ENCODE measurements at places on chromosomes 3 and 15.

GRCh38 chr3:190676481-190676880, 162.6 kb downstream of the IL1RAP start:
- DNase-seq: no peak

GRCh38 chr3:111392894-111393398, 149.1 kb upstream of the CD96 start:
- no peak for DNase-seq

DNA sequence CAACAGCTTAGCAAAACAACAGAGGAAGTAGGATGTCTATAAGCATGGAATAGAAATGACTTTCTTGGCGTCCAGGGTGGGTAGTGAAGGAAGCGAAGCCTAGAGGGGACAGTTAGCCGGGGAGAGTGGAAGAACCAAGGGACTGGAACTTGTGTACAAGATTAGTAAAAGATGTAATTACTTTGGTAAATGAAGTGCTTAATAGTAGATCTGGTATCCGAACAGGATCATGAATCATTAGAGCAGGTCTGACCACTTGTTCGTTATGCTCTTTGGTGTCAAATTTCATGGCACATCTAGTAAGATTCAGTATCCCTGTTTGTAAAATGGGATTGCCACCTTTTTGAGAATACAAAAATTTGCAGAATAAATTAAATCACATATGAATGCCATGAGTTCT, 112.5 kb upstream of the MLF1 start:
- DNase-seq: no peak

DNA sequence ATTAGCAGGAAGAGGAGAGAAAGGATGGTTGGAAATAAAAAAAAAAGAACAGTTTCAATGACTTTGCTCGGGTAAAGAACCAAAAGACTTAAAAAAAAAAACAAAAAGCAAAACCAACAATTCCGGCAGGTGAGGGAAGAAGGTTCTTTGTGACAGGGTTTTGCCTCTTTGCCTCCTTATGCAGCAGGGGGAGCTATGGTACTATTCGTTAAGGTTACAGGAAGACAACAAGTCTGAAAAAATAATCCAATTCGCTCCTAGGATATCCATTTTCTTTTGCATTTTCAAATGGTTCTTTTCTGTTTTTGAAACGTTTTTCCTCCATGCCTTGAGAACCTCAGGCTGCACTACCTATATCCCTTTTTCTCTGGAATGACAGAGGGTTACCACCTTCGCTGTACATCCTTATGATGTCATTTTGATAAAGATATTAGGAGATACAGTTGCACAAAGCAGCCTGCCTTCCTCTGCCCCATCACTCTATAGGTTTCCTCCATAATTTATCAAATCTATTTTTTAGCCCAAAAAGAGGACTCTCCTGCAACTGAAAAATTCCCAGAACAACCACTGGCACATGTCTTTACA, 55.0 kb downstream of the CFAP20DC start:
- no peak for DNase-seq

DNA sequence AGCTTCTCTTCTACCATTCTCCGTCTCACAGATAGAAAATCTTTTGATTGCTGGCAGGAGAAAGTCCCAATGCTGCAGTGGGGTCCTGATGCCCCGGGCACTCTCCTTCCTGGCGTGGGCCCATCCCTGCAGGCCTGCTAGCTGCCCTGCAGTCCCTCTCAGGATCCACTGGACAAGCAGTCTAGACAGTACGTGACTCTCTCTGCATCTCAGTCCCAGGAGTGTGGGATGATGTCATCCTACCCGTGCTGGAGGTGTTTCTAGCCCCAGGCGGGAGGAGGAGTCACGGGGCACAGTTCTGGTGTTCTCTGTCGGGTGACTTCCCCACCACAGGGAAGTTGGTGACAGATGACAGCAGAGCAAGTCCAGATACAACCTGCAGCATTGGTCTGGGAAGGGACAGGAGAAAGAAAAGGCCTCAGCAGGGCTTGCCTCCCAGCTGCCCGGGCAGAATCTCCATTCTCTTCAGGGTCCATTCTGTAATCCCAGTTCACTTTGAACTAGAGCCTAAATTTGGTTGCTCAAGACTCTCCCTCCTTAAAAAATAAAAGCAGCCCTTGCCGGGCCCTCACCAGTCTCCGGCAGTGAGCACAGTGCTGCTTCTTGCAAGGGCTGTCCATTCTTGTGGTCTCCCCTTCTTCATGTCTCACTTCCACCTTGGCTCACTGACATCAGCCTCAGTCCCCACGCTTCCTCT, 30.6 kb downstream of the SLC28A1 start:
- DNase-seq: peak; percentile 46

GRCh38 chr3:25454005-25454927, 26.2 kb downstream of the RARB start:
- DNase-seq: no peak

- DNase-seq: no peak
Observed at GRCh38 chr3:32175607-32176197, 62.8 kb upstream of the CMTM8 start.

GRCh38 chr3:137709011-137709601, 55.0 kb upstream of the SOX14 start:
- DNase-seq: no peak

- DNase-seq: no peak
Observed at GRCh38 chr15:57135800-57136199, 217.4 kb downstream of the TCF12 start.

GRCh38 chr3:170360916-170361315, 3.4 kb downstream of the SKIL start:
- DNase-seq: no peak

DNA sequence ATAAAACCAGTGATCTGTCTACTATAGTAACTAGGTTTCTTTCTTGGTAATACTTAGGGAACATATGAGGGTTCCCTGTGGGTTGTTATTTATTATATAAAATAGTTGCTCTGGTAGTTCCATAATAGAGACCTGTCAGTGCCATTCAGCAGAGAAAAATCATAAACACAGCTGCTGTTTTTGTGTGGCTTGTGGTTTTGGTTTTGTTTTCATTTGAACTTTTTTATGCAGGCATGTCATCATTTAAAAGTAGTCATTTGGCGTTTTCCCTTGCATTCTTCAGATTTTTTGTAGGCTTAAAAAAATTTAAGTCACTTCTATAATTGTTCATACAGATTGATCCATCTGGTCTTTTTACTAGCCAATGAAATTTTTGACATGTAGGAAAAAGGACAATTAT, 47.9 kb downstream of the PIK3CA start:
- DNase-seq: no peak

DNA sequence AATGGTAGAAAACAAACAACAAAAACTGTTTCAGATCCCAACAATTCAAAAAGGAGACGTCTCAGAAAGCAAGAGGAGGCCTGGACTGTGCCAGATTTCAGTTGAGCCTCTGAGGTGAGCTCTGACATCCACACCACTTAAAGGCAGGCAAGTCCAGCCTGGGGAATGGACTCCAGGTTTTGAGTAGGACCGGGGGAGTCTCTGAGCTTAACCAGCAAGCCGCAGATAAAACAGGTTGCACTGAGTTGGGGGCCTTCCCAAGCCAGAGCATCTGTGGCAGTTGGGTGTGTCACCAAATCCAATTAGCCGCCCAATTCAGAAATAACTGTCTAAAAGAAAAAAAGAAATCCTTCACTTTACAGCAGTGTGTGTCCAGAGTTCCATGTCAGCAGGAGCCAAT, 54.7 kb downstream of the OXNAD1 start:
- DNase-seq: no peak
